NCI-H774 (cell line): ENCODE measurements at places on chromosomes 4 and X.

DNA sequence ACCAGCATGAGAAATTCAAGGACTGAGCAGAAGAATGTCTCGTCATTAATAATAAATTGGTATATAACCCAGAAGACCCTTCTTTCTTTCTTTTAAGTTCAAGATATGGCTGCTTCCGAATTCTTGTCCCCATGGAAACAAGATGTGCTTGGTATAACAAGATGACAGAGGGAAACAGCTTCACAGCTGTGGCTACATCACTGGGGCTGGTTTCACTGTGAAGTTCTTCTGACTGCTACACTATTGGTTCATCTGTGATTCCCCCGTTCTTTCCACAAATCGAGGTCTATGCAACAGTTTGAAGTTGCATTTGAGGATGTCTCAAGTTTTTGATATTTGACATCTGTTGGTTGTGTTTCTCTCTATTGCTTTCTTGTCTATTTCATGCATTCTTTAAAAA is 12.3 kb upstream of the DTHD1 start:
- no peak for DNase-seq

DNA sequence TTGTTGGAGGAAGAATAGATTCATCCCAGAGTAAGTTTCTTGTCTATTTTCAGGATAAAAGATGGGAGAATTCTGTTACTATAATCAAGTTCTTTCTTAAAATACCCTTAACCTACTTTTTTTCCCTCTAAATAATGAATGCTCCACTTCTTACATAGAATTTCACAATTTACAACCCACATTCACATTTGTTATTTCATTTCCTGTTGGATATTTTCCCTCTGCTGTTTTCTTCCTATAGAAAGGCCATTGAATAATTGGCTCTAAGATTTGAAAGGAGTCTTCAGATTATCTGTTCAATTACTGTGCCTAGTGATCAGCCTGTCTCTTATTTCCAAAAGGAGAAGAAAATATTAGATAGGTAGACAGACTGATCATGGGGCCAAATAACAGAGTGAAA is 79.7 kb downstream of the CPE start:
- DNase-seq: no peak

DNA sequence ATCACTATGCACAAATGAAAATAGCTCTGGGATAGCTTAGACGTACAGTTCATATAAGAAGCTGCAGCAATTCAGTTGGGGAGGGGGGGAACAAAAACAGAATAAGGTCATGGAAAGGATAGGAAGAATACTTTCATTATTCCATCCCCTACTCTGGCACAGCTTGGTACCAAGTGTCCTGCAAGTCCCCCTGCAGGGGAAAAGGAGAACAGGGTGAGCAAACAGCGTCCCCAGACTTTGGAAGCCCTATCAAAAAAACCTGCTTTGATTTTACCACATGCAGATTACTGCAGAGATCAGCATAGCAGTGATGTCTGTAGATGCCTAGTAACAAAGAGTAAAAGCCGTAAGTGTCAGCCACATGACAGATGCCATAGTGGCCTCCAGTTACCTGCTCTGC is 209.4 kb upstream of the NEIL3 start:
- no peak for DNase-seq

DNA sequence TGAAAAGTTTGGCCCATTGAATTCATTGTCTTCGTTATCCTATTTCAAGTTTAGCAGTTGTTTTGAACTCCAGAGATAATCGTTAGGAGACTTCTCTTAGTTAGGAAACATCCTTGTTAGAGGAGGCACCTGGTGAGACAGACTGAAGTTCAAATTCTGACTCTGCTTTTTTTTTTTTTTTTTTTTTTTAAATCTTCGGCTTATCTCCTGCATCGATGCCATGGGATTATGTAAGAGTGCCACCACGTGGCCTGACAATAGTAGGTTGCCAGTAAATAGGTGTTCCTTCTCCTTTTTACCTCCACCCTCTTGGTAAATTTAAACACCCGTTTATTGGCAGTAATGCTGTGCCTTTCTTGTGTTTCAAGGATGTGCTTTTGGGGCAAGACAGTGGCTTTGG is 149.3 kb downstream of the SOWAHB start:
- peak; percentile 13 for DNase-seq

DNA sequence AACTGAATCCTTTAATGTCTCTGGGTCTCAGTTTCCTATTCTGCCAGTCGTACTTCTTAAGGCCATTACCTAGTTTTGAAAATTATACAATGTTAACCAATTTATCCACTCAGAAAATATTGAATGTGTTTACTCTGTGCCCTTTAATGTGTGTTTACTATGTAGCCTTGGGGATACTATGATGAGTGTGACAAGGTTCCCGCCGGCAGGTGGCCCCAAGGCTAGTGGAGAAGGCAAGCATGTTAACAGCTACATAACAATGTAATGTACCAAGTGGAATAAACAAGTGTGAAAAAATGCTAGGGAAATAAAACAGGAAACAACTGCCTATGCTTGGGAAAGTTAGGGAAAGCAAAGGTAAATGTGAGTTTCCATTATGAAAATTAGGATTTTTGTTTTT is 187.3 kb upstream of the MBNL3 start:
- DNase-seq: no peak

GRCh38 chr4:38752941-38753806 is 29.6 kb downstream of the TLR10 start:
- DNase-seq: no peak

DNA sequence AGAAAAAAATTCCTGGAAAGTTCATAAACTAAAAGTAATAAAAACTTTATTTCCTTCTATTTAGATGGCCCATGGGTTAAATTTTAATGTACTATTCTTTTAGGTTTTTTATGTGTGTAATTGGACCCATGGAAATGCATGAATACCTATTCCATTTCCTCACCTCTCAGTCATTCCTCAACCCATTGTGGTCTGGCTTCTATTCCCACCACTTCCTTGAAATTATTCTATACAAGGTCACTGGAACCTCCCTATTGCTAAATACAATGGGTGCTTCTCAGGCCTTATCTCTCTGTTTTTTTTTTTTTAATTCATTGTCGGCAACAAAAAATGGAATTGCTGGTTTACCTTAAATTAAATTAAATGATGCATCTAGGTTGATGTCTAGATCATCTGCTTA is 17.2 kb downstream of the SLC39A8 start:
- DNase-seq: no peak

- no peak for DNase-seq
Observed at GRCh38 chrX:43633757-43634156, 22.3 kb upstream of the MAOA start.

- DNase-seq: no peak
Observed at GRCh38 chr4:47876784-47877546, 37.4 kb downstream of the NFXL1 start.

- no peak for DNase-seq
Observed at GRCh38 chr4:24278693-24279092, 305.7 kb downstream of the DHX15 start.

GRCh38 chr4:158940271-158940670 is 162.6 kb upstream of the RAPGEF2 start:
- no peak for DNase-seq
